Globus pallidus (tissue), 1 donor: ENCODE measurements at places on chromosomes 11 and 22.

GRCh38 chr22:34847072-34847471, 218.9 kb upstream of the ISX start:
- DNase-seq: no peak

GRCh38 chr11:33461369-33462125, 204.4 kb downstream of the HIPK3 start:
- no peak for DNase-seq

GRCh38 chr11:20873054-20873453, 203.7 kb downstream of the NELL1 start:
- peak; percentile 40 for DNase-seq

GRCh38 chr11:67024966-67025365, 2.0 kb downstream of the SYT12 start:
- no peak for DNase-seq

DNA sequence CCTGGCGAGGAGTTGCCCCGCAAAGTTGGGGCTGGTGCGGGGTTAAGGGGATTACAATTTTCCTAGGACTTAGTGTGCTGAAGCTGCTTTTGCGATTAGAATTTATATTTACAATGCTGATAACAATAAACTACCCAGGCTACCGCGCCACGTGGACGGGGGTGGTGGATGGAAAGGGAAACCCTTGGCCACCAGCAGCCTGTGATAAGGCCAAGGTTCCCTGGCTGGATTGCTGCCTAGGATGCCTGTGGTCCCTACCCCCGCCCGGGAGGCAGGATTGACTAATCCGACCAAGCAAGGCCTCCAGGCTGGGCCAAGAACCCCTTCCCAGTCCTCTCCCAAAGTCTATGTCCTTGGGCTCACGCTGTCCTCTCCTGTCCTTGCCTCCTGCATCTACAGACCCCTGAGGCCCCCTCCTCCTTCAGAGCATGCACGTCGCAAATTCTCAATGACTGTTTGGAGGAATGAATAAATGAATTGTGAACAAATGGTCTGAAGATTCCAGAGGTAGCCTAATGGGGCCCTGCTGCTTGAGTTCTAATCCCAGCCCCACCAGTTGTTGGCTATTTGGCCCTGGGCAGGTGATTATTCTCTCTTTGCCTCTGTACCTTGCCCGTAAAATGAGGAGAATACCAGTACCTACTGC, 7.6 kb upstream of the CHKA start:
- no peak for DNase-seq

DNA sequence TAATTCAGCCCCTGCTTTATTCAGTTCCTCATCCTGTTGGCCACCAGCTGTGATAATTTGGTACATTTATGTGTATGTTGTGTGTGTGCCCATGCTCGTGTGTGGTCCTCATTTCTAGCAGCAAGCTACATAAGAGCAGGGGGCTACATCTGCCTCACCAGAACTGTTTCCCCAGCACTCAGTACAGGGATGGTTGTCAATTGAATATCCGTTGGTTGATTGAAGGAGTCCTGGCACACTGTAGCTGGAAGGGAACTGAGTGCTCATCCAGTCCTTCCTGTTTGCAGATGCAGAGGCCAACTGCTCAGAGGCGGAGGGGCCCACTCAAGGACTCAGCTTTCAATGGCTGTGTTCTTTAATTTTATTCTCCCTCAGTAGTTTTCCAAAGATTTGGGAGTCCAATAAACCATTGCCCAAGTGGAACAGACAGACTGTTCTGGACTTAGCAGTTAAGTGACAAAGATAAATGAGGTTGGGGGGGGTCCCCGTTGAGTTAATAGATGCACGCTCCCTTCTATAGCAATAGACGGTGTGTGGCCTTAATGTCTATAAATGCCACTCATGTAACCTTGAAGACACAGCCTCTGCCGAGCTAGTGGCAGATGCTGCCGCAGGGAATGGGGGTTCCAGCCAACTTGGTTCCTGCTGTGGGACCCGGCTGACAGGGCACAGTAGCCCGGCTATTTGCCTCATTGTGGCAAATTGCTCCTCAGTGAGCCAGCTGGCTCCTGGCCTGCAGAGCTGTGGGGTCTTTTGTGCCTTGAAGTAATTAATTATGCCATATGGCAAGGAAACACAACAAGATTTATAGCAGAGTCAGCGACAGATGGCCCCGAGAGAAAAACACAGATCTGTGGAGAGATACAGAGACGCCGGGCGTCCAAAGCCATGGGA, 71.4 kb upstream of the GRK3 start:
- peak; percentile 69 for DNase-seq

DNA sequence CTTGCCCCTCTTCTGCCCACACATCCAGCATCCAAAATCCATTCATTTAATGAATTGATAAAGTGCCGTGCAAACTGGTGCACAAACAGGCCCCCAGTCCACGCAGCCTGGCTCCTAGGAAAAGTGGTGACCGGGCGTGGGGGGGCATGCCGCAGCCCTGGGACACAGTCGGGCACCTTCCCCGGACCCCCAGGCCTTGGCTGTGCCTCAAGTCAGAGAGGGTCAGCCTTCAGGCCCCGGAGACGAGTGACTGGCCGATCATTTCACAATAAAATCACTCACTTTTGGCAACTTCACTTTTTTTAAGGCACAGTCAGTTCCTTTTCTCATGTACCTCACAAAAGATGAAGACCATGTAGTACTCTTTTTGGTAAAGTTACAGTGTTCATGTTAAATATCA, 8.0 kb downstream of the CDPF1 start:
- no peak for DNase-seq

- no peak for DNase-seq
Measured at GRCh38 chr11:1573077-1573902, 1.2 kb upstream of the DUSP8 start.

DNA sequence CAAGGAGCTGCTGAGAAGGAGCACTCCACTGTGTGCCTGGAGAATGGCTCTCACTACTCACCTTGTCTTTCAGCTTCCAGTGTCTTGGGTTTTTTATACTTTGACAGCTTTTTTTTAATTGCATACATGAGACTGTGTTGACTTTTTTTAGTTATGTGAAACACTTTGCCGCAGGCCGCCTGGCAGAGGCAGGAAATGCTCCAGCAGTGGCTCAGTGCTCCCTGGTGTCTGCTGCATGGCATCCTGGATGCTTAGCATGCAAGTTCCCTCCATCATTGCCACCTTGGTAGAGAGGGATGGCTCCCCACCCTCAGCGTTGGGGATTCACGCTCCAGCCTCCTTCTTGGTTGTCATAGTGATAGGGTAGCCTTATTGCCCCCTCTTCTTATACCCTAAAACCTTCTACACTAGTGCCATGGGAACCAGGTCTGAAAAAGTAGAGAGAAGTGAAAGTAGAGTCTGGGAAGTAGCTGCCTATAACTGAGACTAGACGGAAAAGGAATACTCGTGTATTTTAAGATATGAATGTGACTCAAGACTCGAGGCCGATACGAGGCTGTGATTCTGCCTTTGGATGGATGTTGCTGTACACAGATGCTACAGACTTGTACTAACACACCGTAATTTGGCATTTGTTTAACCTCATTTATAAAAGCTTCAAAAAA, 72.6 kb downstream of the NCAPD3 start:
- DNase-seq: no peak

DNA sequence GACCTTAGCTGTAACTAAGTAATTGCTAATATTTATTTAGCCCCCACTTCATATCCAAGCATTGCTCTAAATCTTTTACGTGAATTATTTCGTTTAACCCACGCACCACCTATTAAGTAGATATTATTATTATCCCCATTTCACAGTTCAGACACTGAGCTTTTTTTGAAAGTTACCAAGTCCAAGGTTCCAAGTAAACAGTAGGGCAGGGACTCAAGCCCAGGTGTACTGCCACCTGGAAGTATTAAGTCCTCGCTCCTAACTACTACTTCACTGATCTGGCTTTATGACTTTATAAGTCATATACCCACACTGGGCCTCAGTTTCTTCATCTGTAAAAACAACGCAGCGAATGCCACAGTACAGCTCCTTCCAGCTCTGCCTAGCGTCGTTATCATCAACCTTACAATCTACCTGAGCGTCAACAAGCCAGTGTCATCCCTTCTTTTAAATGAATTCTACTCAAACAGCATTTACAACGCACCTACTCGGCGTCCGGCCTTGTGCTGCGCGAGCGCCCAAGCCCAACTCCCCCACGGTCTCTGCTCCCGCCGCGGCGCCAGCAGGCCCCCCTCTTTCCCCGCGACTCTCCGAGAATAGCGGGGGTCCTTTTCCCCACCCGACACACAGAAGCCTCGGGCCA, 624 bp downstream of the TMEM41B start:
- peak; percentile 25 for DNase-seq

DNA sequence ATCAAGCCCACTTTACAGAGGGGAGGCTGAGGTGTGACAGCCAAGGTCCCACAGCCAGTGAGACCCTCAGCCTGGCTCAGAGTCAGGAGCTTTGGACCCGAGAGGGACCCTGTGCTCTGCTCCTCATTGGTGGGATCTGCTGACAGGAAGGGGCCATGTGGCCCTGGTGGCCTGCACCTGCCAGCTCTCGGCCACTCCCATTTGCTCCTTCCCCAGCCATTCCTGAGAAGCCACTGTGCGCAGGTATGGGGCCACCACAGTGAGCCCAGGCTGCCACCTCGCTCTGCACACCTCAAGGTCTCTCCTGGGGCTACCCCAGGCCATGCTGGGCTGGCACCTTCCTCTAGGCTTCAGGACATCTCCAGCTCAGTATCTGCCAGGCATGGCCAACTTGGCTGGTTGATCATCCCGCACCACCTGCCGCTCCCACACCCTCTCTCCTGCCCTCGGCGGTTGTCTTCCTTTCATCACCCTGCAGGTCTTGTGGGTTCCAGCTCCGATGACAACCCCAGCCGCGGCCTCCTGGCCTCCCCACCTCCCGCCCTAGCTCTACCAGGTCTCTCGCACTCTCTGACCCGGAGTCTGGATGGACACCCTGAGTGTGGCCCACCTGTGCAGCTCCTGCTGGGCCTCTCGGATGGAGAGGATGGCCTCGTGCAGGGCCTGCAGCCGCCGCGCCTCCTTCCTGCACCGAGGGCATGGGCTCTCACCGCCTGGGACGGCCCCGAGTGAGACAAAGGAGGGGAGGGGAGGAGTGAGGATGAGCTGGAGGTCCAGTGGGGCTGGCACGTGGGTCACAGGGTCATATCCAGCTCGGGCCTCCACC, 32.2 kb upstream of the CARS1 start:
- no peak for DNase-seq

DNA sequence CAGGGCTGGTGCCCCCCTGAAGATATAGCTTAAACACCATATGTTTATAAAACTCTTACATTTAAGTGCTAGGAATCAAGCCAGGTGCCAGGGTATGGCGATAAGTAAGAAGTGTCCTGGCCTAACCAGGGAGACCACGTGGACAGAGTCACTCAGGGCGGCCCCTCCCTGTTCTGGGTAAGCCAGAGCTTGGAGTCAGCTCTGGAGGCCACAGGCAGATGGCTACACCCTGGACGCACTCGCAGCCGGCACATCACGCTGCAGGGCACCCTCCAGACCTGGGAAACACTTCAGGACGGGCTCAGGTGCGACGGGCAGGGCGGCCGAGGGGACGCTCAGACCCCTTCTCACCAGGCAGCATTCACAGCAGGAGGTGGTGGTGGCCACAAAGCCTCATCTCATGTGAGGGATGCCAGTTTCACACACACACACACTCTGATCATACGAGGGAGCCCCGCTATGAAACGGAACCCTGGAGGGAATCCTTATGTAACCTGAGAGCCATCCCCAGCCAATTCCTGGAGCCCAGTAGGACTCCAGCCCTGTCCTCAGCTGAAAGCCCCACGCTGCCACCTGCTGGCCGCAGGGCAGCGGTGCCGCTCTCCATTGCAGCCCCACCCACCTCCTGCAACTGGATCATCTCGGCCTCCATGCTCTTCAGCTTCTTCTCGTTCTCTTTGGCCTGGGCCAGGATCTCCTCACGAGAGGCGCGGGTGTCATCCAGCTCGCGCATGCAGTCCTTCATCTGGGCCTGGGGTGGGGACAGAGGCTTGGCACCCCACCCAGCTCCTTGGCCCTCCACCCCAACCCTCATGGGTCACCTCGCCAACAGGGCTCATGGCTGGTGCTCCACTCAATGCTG, 33.4 kb downstream of the APOL1 start:
- DNase-seq: peak; percentile 60

GRCh38 chr11:34271727-34272126, 86.1 kb downstream of the ABTB2 start:
- DNase-seq: no peak

DNA sequence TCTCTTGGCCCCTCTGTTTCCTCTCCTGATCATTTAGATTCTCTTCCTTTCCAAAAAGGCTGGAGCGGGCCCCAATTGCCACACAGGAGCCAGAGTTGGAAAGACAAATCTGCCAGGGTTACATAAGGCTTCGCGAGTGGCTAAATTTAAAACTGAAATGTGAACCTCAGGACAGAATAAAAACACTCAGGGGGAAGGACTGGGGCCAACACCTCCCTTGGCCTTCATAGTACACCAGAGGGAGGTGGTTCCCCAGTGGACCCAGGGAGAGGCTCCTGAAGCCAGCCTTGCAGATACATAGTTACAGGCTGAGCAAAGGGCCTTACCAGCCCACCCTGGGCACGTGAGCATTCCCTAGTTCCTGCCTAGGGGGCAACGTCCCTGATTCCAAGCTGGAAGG, 150.1 kb downstream of the MN1 start:
- no peak for DNase-seq

GRCh38 chr11:117818041-117818873, 6.3 kb downstream of the FXYD2 start:
- no peak for DNase-seq

DNA sequence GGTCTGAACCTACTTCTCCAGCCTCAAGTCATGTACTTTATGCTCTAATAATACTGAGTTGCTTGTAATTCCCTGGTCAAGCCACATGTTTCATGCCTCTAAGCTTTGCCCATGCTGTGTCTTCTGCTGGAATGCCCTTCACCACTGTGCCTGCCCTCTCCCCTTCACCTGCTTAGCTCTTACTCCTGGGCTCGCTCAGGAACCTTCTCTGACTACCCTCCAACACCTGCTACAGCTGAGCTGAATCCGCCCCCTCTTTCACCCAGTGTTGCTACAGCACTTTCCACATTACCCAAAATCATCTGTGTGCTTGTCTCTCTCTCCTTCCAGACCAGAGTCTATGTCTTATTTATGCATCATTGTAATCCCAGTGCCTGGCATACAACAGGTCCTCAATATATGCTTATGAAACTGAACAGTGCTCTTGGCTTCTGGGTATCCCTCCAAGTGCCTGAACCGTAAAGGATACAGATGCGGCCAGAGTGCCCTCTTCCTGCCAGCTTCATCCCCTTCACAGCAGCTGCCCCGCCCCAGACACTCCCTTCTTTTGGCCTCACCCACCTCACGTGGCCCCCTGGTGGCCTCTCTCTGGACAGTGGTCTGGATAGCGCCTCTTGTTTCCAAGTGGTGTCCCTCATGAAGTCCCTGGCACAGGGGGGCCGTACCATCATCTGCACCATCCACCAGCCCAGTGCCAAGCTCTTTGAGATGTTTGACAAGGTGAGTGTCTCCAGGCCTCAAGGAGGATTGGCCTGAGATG, 7.1 kb downstream of the ABCG4 start:
- DNase-seq: no peak

GRCh38 chr11:133957900-133958299, 1.1 kb upstream of the IGSF9B start:
- no peak for DNase-seq
